ENCODE measurements at places on chromosomes 7 and 10.

- DNase-seq: no peak
These were observed 1.9 kb upstream of the TRPV6 start for GRCh38 chr7:142887282-142888015.

GRCh38 chr7:157793973-157794745 is 457.4 kb downstream of the DNAJB6 start:
- DNase-seq: no peak

DNA sequence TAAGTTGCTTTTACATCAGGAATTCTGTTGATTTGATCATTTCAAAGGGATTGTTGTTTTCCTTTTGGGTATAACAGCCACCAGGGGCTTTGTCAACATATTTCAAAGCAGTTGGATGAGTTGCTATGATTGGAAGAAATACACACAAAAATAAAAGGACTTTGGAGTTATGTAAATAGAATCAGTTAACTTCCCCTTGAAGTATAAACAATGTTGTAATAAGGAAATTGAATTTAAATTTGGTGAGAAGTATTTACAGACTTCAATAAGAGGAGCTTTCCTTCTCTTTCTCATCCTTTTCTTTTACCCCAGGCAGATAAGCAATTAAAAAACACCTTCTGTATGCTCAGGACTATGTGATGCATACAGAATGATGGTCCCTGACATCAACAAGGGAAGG is 199.7 kb downstream of the LHFPL3 start:
- no peak for DNase-seq

DNA sequence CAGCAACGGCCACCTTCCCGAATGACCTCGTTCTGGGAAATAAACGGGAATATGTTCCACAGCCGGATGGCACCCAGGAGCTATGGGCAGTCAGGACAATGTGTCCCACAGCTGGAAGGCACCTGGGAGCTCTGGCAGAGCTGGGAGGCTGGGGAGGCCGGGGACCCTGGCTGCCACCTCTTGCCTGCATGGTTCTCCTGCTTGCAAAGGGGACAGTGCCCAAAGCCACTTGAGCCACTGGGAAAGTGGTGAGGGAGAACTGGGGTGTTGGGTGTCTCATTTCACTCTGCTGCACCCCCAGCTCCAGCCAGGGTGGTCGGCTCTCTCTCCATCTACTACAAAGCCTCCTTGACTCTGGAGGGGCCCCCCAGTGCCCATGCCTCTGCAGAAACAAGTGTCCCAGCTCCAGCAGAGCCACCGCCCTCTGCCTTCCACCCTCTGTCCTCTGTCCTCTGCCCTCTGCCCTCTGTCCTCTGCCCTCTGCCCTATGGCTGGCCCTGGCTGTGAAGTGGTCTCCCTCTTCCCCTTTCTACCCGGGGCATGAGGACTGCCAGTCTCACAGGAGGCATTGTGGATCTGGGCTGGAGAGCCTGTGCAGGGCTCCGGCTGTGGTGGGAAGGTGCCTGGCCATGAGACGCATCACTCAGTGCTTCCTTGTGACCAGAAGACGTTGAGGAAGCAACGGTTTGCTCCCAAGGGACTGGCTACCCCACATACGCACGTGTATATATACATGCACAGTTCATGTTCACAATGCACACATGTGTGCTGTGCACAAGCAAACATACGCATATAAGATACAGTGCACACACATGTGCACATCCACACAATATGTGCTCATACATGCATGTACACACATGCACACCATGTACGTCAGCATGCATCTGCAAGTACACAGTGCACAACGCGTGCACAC is 21.5 kb upstream of the INPP5A start:
- DNase-seq: no peak

DNA sequence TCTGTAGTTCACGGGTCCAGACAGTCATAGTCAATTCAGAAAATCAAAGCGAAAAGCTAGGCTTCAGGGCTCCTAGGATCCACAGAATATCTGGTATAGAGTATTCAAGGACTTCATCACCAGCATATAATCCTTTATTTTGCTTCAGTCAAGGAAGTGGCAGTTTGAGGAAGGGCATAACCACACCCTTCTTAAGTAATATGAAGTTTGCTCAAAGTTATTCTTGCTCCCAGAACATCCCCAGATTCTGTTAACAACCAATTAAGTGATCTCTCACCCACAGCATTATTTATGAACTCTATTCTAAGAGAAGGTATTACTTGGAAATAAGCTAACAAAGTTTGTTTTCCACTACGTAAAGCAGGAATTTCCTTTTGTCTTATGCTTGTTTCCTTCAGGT is 13.2 kb downstream of the CWF19L1 start:
- DNase-seq: no peak

DNA sequence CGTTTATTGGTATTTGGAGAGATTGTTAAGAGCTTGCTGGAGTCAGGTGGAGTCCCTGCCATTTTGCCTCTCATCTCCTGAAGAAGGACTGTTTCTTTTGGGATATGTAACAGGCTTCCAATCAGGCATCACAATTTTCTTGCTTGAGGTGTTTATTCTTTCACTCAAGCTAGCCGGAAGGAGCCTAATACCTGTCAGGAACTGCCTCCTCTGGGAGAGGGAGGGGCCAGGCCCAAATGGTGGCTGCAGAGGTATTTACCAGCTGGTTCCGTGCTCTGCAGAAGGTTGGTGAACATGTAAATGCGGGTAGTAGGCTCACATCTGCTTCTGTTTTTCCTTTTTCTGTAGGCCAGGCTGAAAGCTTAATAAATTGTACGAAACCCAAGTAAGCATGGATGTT is 114.0 kb downstream of the TCF7L2 start:
- DNase-seq: no peak

DNA sequence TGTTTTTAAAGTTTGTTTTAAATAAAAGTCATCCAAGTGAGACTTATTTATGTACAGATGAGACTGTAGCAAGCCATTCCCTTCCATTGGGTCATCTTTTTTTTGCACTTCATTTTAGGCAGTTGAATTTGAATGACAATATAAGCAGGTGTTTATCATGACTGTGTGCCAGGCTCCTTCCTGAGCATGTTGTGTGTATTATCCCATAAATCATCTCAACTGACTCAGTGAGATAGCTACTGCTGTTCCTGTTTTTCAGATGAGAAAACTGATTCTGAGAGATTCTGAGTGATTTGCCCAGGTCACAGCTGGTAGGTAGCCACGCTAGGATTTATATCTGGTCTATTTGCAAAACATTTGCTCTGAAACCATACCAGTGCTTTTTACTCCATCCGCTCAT is 11.7 kb downstream of the TMEM254 start:
- DNase-seq: no peak

- DNase-seq: no peak
These were observed 183.7 kb upstream of the ANK3 start for GRCh38 chr10:60573336-60573735.

DNA sequence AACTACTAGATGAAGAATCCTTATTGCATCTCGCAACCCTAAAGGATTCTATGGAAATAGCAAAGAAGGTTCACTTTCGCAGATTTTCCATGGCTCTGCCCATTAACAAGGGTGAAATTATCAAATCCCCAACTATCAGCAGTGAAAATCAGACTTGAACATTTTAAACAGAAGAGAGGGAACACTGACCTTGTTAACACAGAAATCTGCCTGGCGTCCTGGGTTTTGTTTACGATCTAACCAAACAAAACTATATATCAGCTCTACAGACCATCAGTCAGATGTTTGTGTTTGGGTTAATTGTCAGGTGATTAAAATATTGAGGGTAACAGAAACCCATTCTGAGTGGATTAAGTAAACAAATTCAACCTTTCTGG is 1.9 kb downstream of the CTTNBP2 start:
- no peak for DNase-seq

DNA sequence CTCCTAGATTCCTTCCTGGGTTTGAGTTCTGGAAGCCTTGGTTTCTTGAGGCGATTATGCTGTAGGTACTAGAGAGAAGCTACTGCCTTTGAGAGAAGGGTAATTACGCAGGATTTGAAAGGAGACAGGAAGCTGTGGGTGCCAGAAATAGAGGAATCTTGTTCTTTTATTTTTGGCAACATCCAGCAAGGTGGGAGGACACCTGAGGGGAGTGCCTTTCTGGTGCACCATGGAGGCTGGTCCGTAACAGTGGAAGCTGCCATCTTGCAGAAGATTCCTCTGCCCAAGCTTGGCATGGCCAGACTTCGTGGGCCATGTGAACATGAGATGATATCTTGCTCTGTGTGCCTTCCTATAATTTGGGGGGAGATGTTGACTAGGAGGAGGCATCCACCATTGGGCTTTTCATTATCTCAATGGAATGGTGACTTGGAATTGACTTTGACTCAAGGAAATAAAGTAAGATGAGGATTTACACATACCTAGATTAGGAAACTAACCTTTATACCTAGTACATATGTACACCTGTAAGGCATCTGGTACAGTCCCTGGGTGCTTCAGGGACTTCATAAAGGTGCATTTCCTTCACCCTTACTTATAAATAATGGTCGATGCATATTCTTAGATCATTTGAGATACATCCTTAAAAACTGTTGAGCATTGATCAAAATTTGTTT is 98.2 kb downstream of the PFKFB3 start:
- no peak for DNase-seq

DNA sequence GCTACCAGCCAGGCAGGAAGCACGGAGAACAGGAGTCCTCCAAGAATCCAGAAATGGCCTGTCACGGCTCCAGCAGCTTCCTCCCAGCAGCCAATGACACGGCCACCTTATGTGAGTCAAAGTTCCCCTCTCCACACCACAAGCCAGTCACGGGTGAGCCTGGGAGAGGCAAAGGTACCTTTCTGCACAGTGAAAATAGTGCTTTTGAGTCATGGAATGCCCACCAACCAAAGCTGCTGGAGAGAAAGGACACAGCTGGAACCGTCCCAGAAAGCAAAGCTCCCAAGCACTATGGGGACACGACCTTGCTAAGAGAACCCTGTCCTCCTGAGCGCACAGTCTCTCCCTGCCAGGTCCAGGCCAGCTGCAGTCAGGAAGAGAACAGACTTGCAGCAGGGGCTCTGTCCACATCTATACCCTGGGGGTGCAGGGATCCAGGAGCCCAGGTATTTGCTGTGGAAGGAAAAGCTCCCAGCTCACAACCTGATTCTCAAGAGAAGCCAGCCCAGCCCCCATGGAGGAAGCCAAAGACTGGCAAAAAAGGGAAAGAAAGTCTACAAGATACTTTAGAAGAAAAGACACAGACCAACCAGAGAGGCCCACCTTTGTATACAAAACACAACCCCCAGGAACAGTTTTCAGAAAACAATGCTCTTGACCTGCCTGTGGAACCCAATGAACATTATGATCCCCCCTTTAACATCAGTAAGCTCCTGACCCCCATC is 24.4 kb downstream of the C10orf71 start:
- DNase-seq: no peak

GRCh38 chr7:18119985-18120384 is 92.3 kb upstream of the PRPS1L1 start:
- DNase-seq: no peak

- no peak for DNase-seq
These were observed 106.7 kb downstream of the CYTH3 start for GRCh38 chr7:6165521-6166320.

DNA sequence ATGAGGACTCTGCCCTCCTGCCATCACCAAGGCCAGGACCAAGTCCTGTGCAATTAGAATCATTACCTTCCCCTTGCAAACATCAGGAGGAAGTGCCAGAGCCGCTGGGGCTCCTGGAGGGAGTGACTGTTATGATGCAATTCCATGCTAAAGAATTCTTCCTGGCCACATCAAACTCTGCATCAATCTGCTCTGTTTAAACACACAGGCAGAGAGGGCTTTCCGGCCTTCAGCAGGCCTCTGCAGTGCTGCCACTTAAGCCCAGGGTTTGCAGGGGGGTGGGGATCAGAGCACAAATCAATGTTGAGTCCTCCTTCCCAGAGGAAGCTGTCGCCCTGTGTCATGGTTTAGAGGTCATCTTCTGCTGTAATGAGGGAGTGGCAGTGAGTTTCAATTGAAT is 58.1 kb downstream of the CTBP2 start:
- DNase-seq: no peak

DNA sequence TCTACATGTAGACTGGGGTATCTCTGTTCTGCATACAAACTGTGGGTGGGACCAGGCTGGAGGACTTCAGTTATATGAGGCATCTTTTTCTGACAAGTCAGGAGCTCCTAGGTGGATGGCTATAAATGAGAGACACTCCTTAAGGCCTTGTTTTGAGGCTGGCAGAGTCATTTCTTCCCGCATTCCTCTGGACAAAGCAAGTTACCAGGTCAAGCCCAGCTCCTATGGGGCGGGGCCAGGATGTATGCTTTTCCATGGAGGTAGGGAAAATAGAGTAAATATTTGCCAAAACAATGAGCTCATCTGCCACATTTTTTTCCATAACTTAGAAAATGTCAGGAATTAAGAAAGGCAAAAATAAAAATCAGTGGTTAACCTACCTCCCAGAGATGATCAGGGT is 283.4 kb downstream of the GPR37 start:
- DNase-seq: no peak

GRCh38 chr10:86230557-86231180 is 135.9 kb downstream of the GRID1 start:
- DNase-seq: no peak

- DNase-seq: no peak
These were observed 751.8 kb downstream of the KCNMA1 start for GRCh38 chr10:76885816-76886215.

- no peak for DNase-seq
These were observed 34.6 kb downstream of the PSMC2 start for GRCh38 chr7:103382032-103382402.

DNA sequence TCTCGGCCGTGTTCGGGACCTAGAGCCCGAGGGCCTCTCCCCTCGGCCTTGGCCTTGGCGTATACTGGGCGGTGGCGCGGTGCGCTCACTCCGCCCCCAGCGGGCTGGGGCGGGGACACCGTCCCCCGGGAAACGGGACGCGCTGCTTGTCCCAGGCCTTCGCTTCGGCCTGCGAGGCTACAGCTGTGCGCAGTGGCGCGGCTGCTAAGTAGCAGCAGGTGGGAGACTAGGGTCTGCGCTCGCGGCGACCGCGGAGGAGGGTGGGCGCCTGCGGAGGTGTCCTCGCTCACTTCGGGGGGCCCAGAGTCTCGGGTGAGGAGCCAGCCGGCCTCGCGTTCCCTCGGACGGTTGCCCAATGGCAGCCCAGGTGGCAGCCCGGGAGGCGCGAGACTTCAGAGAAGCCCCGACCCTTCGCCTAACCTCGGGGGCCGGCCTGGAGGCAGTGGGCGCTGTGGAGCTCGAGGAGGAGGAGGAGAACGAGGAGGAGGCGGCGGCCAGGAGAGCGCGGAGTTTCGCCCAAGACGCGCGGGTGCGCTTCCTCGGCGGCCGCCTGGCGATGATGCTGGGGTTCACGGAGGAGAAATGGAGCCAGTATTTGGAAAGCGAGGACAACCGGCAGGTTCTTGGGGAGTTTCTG is at the start of gene DNAH11:
DNAH11 (plus strand) TSS at position 149 of the 637 bp plus-strand sequence; CDS start at position 356, 207 bp downstream.
- DNase-seq: no peak

DNA sequence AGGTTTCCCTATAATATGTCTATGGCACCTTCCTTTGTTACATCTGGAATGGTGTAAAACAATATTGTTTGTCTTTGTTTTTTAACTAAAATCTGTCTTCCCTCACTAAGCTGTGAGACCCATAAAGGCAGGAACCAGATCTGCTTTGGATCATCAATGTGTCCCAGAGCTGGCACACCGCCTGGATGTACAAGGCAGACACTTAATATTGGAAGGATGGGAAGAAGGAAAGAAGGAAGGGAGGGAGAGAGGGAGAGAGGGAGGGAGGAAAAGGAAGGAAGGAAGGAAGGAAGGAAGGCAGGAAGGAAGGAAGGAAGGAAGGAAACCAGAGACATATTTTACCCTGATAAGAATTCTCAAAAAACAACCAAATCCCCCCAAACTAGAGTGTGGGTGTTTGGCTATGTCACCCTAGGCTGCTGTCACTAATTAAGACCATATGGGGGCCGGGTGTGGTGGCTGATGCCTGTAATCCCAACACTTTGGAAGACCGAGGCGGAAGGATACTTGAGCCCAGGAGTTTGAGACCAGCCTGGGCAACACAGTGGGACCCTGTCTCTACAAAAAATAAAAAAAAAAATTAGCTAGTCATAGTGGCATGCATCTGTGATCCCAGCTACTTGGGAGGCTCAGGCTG is 59.6 kb downstream of the SH3PXD2A start:
- no peak for DNase-seq

All from urothelium cell line (cell line).